Naive thymus-derived CD8-positive, alpha-beta T cell (primary cell): ENCODE measurements at places on chromosomes 12 and 14.

DNA sequence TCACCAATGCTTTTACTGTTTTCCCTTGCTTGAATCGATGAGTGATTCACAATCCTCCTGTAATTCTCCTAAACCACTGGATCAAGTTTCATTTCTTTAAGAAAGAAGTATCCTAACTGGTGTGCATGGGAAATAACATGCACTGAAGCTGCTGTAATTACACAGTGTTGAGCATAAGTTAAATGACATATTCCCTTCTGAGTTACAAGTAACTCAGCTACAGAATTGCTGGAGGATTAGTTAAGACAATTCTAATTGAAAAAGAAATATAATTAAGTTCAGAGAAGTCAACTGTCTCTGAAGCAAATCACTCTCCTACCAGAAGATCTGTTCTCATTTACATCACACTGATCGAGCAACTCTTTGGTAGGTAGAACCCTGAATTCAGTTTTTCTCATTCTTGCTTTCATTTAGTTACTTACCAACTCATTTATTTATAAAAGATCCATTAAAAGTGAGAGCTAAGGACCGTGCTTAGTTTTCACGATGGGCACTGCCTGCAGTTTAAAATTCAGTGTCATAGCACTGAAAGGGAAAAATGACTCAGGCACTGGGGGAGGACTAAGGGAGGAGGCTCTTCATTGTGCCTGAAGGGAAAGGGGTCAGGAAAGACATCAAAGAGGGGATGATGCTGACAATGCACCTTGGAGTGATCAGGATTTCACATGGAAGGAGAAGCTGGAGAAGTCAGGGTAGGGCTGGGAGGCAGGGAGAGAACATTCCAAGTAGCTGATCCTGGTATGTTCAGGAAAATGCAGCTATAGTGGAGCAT, 327.2 kb downstream of the EMP1 start:
- no peak overlapping the region for H3K4me3 ChIP-seq
- no peak for DNase-seq
- H3K27ac ChIP-seq, result no peak overlapping the region
- H3K36me3 ChIP-seq, result no peaks in the 10 kb centered on the region

- no peak for DNase-seq
- no peaks in the 10 kb centered on the region for H3K27me3 ChIP-seq
- no peak overlapping the region for H3K4me3 ChIP-seq
- H3K36me3 ChIP-seq, result no peaks in the 10 kb centered on the region
Observed at GRCh38 chr14:93304771-93305170, 28.1 kb downstream of the BTBD7 start.

GRCh38 chr12:3069714-3070113, 7.5 kb upstream of the TSPAN9 start:
- no peaks in the 10 kb centered on the region for H3K36me3 ChIP-seq
- H3K27ac ChIP-seq, result no peak overlapping the region
- no peaks in the 10 kb centered on the region for H3K4me1 ChIP-seq
- no peak overlapping the region for H3K4me3 ChIP-seq
- DNase-seq, result no peak

- H3K36me3 ChIP-seq, result no peaks in the 10 kb centered on the region
- no peak overlapping the region for H3K4me3 ChIP-seq
- no peak for DNase-seq
- H3K27me3 ChIP-seq, result no peaks in the 10 kb centered on the region
Observed at GRCh38 chr12:42021469-42021868, 123.2 kb downstream of the GXYLT1 start.

GRCh38 chr12:19891936-19892591, 452.8 kb downstream of the AEBP2 start:
- no peaks in the 10 kb centered on the region for H3K4me1 ChIP-seq
- no peak overlapping the region for H3K27ac ChIP-seq
- no peak overlapping the region for H3K4me3 ChIP-seq
- H3K36me3 ChIP-seq, result no peaks in the 10 kb centered on the region
- DNase-seq, result no peak

DNA sequence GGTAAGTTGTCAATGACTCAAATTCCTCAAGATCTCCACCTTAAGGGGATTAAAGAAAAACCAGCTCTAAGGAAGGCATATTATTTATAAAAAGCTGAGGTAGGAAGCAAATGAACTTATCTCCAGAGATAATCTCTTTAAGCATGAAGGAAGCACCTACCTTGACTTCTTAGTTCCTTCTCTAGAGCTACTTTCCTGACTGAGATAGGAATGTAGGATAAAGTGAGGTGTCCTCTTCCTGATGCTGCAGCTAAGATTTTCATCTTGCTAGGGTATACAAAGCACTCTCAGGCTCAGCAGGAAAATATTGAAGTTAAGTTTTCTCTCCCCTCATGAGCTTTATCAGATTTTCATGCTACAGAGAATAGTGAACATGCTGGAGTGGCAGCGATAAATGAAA, 163.0 kb upstream of the E2F7 start:
- H3K4me3 ChIP-seq, result no peak overlapping the region
- H3K4me1 ChIP-seq, result no peaks in the 10 kb centered on the region
- no peaks in the 10 kb centered on the region for H3K27me3 ChIP-seq
- no peak for DNase-seq

- no peaks in the 10 kb centered on the region for H3K36me3 ChIP-seq
- no peak for DNase-seq
- H3K4me1 ChIP-seq, result peaks cover 39% of the 10 kb centered on the region
- H3K27ac ChIP-seq, result peak overlapping the region; percentile 86
Observed at GRCh38 chr14:89221109-89221810, 195.8 kb downstream of the FOXN3 start.

DNA sequence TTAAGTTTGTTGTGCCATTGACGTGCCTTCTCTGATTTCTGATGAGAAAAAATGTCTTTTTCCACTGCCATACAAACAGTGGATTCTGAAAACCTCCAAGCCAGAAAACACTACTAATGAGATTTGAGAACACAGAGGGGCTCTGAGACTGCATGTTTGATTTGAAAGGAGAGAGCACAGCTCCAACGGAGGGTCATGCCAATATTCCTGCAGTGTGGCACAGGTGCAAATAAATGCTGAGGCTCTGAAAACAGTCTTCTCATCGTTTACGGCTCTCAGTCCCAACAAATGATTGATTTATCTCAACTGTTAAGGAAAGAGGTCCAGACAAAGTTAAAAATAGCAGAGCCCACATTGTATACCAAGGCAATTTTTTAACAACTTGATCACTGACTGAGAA, 128.7 kb downstream of the KCNH5 start:
- no peak overlapping the region for H3K4me3 ChIP-seq
- H3K36me3 ChIP-seq, result no peaks in the 10 kb centered on the region
- no peak for DNase-seq
- no peaks in the 10 kb centered on the region for H3K4me1 ChIP-seq
- H3K27me3 ChIP-seq, result no peaks in the 10 kb centered on the region

DNA sequence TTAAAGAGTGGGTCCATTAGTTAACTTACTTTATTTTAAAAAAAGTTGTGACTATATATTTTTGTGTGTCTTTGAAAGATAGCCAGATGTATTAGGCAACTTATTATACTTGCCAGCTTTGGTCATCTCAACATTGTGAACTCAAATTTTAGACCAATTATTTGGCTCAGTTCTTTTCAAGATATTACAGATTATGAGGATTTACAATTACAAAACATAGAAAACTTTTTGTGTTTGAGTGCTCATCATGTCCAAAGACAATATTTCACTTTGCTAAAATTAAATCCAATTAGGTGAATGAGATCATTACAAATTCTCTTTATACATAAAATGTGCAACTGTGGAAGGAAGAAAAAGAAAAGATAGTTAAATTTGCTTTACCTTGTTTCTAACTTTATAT, 18.3 kb upstream of the PDE3A start:
- no peaks in the 10 kb centered on the region for H3K27me3 ChIP-seq
- no peak overlapping the region for H3K4me3 ChIP-seq
- H3K36me3 ChIP-seq, result no peaks in the 10 kb centered on the region
- no peak overlapping the region for H3K27ac ChIP-seq
- no peak for DNase-seq
- no peaks in the 10 kb centered on the region for H3K4me1 ChIP-seq

DNA sequence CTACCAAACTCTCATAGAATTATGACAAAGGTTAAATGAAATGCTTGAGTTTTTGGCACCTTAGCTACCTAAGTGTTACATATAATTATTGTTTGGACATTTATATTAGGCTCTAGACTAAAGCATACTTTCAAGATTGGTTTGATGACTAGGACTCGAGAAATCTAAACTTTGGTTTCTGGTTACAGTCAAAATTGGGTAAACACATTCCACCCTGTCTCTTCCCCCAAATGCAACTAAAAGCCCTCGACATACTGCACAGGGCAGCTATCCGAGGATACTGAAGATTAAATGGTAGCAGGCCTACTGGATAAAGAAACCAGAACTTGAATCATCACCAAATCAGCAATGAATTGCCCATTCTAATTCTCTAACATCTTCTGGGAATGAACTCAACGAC, 369.1 kb downstream of the PRKD1 start:
- H3K27ac ChIP-seq, result no peak overlapping the region
- no peaks in the 10 kb centered on the region for H3K4me1 ChIP-seq
- no peak overlapping the region for H3K4me3 ChIP-seq
- no peak for DNase-seq
- no peaks in the 10 kb centered on the region for H3K27me3 ChIP-seq

DNA sequence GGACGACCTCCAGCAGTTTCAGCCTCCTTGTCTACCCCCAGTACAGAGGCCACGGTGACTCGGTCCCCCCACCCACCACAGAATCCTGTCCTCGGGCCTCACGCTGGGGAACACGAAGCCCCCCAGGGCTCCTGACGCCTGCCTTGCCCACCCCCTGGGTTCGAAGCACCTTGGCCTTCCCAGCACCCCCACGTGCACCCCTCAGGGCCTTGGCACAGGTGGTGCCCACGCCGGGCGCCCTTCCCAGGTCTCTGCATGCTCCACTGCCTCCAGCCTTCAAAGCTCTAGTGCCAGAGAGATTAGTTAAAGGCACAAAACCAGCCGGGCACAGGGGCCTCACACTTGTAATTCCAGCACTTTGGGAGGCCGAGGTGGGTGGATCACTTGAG, 61.8 kb downstream of the NOC4L start:
- H3K27me3 ChIP-seq, result peaks cover 53% of the 10 kb centered on the region
- H3K36me3 ChIP-seq, result no peaks in the 10 kb centered on the region
- no peak for DNase-seq
- H3K4me3 ChIP-seq, result peak overlapping the region; percentile 22
- no peak overlapping the region for H3K27ac ChIP-seq

- no peaks in the 10 kb centered on the region for H3K36me3 ChIP-seq
- DNase-seq, result no peak
- H3K27me3 ChIP-seq, result peaks cover 19% of the 10 kb centered on the region
Observed at GRCh38 chr14:95330591-95331370, 11.1 kb upstream of the CLMN start.

- H3K27me3 ChIP-seq, result no peaks in the 10 kb centered on the region
- peaks cover 76% of the 10 kb centered on the region for H3K4me1 ChIP-seq
- no peaks in the 10 kb centered on the region for H3K36me3 ChIP-seq
- peak; percentile 80 for DNase-seq
- H3K27ac ChIP-seq, result peak within 1 kb of the TSS; percentile 97
- peak within 1 kb of the TSS; percentile 94 for H3K4me3 ChIP-seq
Observed at GRCh38 chr12:3752741-3753486, at the start of gene CRACR2A. CRACR2A (minus strand) TSS chr12:3753109; CDS start chr12:3696999, 56,110 bp downstream.

DNA sequence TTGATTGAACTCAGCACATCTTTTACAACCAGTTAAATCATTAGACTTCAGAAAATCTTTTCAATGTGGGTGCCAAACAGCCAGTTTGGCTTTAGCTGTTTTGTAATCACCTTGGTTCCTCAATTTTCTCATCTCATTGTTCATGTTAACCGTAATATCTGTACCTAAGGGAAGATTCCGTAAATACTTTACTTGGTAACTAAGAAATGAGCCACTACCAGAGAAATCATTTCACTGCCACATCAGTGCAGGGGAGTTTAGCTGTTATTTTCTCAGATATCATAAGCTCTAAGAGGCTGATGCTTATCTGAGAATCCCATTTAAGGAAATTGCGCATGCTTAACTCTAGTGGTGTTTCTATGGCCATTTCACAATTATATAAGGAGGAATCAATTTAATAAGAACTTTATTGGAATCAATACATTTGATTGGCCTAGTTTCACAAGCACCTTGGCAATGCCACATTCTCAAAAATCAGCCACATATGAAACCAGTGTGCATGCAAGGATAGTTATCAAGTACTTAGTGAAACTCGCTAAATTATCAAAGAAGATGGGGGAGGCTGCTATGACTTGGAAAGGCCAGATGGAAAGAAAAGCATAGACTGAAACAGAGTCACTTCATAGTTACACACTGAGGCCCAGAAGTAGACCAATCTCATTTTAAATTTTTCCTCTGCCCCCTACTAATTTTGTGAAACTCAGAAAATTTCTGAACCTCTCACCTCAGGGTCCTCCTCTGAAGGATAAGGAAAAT, 28.1 kb upstream of the IL22 start:
- no peak overlapping the region for H3K4me3 ChIP-seq
- H3K36me3 ChIP-seq, result no peaks in the 10 kb centered on the region
- H3K27ac ChIP-seq, result no peak overlapping the region
- no peaks in the 10 kb centered on the region for H3K4me1 ChIP-seq
- H3K27me3 ChIP-seq, result no peaks in the 10 kb centered on the region
- DNase-seq, result no peak

GRCh38 chr12:46390881-46391280, 18.3 kb upstream of the SLC38A2 start:
- no peak overlapping the region for H3K4me3 ChIP-seq
- H3K27me3 ChIP-seq, result no peaks in the 10 kb centered on the region
- DNase-seq, result no peak
- no peak overlapping the region for H3K27ac ChIP-seq

DNA sequence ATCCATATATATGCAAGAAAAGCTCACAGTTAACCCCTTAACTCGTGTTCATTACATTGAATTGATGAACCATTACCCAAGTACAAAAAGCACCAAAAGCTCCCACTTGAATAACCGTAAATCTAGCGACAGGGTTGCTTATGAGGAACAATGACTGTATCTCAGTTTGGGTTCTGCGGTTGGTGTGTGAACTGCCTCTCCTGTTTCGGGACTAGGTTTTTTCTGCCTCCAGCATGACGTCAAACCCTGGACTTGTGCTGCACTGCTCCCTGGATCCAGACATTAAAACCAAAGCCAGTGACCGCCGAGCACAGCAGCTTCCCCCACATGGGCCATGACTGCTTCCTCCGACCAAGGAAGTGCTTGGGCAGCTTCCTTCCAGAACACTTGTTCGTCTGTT, 77.7 kb downstream of the SETD3 start:
- no peaks in the 10 kb centered on the region for H3K27me3 ChIP-seq
- no peak overlapping the region for H3K27ac ChIP-seq
- H3K36me3 ChIP-seq, result peaks cover 85% of the 10 kb centered on the region
- DNase-seq, result no peak

DNA sequence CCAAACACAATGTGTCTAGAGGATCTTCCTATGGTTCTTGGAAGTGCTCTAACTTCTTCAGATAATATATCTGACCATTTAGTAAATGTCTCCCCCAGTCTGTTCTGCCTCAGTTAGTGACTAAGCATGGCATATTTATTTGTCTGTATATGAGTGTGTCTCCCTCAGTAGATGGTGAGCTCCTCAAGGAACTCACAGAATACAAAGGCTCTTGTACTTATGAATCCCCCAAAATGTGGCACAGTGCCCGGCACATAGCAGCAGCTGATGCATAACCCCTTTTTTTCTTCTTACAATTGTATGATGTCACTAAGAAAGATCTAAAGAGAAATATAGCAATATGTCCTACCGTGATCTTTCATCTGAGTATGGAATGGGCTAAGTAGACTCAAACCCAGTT, 264.7 kb upstream of the PRICKLE1 start:
- peaks cover 7% of the 10 kb centered on the region for H3K27me3 ChIP-seq
- H3K27ac ChIP-seq, result no peak overlapping the region
- H3K36me3 ChIP-seq, result no peaks in the 10 kb centered on the region
- no peak overlapping the region for H3K4me3 ChIP-seq
- no peaks in the 10 kb centered on the region for H3K4me1 ChIP-seq
- no peak for DNase-seq

- no peaks in the 10 kb centered on the region for H3K4me1 ChIP-seq
- peaks cover 16% of the 10 kb centered on the region for H3K27me3 ChIP-seq
- no peak overlapping the region for H3K4me3 ChIP-seq
- H3K36me3 ChIP-seq, result no peaks in the 10 kb centered on the region
Observed at GRCh38 chr12:119409043-119409442, 74.5 kb downstream of the CCDC60 start.
